NCI-H2081 (cell line): ENCODE measurements at places on chromosomes 4 and X.

- DNase-seq, result no peak
These were observed 36.2 kb downstream of the RGS12 start for GRCh38 chr4:3328814-3329663.

DNA sequence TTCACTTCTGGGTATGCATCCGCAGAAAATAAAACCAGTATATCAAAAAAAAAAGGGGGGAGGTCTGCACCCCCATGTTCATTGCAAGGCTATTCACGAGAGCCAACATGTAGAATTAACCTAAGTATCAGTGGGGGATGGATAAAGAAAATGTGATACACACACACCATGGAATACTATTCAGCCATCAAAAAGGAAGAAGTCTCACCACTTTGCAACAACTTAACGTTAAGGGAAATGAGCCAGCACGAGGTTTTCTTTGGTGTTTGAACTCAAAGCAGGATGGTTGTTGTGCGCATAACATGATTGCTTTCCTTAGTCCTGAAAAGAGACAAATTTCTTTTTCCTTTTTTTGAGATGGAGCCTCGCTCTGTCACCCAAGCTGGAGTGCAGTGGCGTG, 222.7 kb downstream of the SHOX start:
- DNase-seq, result no peak

DNA sequence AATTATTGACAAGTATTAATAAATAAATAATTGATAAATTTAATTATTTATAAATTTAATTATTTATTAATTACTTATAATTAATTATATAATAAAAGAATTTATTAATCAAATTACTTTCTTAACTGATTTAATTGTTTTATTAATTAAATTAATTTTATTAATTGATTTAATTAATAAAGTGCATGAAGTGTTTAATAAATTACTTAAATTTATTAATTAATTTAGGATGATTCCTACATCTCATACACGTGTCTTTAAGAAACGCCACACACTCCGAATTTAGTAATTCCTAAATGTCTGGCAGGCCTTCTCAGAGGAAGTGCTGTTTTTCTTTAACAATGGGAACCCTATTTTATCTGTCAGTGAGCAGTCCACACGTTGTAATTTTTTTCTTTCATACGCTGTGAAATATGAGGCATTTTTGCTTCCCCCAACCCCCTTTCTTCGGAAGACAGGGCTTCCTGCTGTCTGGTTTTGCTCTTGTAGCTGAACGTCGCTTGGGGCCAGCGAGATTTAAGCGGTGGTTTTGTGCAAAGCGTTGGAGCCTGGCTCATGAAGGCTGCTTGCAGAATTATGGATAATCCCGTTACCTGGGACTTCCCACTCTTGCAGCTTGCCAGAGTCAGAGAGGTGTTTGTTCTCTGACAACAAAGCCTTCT, 46.8 kb downstream of the CRLF2 start:
- DNase-seq, result no peak

GRCh38 chr4:4269856-4270255, 20.1 kb downstream of the LYAR start:
- DNase-seq, result no peak

GRCh38 chr4:122890147-122890795, 32.1 kb downstream of the NUDT6 start:
- no peak for DNase-seq

DNA sequence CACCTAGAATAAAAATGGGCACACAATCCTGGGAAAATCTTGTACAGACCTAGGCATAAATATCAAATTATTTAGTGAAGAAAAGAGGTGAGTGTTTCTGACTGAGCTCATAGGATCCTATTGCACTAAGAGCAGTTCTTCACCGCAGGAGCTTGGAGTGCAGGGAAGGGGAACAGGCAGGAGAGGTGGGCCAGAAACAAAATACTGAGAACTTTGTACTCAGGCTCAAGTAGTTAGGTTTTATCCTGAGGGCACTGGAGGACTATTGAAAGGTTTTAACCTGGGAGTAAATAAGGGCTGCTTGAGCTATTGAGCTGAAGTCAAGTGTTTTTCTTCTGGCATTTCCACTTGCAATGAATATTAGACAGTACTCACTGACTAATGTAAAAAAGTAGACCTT, 12.2 kb downstream of the EPHA5 start:
- no peak for DNase-seq

DNA sequence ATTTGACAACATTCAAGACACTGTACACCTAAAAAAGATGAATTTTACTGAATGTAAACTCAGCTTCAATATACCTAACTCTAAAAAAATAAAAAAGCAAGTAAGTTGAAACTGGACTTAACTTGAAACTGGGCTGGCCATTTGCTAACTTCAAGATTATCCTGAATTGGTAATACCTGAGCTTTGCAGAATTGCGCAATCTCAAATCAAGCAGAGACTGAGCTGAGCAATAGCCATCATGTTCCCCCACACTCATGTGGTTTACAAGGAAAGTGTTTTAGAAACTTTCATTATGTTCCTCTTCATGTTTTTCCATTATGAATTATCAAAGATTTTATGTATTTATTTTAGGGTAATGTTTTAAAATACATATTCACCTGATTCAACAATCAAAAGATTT, 38.7 kb downstream of the ANXA5 start:
- no peak for DNase-seq

DNA sequence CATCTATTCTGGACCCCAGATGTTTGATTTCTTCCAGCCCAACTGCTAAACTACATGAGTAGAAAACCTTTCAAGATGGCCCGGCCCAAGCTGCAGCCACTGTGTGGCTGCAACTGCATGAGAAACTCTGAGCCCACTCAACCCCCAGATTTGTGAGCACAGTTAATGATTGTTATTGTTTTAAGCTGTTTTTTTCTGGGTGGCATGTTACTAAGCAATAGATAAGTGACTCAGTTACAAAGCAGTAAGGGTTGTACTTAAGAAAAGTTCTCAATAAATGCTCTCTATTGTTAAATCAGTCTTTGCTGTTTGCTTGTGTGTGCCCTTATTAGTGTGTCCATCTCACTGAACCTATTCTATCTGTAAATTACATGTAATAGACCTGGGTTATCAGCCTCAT, 51.8 kb downstream of the GC start:
- no peak for DNase-seq

- DNase-seq, result no peak
These were observed 106.0 kb upstream of the NAP1L5 start for GRCh38 chr4:88803600-88804096.

DNA sequence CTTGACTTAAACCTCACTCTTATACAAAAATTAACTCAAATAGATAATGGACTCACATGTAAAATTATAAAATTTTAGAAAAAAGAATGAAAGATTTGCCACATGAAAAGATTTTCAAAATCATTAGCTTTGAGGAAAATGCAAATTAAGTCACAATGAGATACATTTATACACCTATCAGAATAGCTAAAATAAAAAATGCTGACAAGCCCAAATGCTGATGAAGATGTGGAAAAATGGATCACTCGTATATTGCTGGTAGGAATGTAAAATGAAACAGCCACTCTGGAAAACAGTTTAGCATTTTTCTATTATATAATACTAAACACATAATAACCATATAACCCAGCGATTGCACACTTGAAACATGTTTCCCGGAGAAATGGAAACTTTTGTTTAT, 316.2 kb downstream of the ANKRD50 start:
- DNase-seq, result no peak

DNA sequence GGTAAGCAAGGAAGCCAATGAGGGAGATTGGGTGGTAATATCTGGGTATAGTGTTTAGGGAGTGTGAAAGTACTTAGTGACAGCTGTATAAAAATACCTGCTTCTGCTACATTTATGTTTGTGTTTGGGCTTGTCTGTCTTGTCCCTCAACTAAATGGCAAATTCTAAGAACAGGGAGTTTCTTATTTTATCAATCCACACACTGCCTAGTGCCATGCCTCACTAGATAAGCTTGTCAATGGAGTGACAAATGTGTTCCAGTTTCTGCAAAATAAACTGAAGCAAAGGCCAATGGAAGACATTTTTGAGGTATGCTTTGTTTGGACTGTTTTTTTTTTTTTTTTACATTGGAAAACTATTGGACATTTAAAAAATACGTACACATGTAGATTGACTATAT, 418.0 kb downstream of the SH2D1A start:
- DNase-seq, result no peak

DNA sequence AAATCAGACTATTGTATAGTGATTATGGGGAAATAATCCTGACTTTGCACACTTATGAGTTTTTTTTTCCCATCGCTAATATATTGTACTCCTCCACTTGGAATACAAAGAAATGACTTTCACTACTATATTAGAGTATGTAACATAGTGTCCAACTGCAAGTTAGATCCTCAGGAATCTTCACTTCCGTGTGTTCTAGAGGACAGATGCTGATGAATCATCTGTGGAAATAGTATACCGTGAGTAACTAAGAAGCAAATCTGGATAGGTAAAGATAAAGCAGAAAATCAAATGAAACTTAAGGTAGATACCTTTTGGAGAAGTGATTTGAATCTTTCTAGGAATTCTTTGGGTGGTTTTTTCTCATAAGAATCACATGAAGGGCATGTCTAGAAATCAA, 8.3 kb downstream of the IL21 start:
- DNase-seq, result no peak

DNA sequence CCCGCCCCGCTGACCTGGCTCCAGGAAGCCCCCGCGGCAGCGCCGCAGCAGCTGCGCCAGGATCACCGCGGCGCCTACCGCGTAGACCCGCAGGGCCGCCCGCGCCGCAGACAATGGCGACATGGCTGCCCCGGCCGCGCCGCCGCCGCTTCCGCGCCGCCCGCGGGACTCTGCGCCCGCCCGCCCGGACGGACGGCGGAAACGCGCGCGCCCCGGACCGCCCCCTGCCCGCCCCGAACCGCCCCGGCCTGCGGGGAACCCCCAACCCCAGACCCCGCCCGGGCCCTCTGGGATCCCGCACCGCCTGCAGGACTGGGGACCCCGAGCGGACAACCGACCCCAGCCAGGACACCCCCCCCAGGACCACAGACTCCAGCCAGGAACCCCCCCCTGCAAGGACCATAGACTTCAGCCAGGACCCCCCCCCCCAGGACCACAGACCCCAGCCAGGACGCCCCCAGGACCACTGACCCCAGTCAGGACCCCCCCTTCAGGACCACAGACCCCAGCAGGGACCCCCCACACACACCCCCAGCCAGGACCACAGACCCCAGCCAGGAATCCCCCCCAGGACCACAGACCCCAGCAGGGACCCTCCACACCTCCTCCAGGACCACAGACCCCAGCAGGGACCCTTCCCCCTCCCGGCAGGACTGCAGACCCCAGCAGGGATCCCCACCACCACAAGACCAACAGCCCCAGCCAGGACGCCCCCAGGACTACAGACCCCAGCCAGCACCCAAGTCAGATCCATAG, at the start of the genes DHRSX and ZBED1:
DHRSX (minus strand) TSS at position 174 of the 756 bp plus-strand sequence; CDS start at position 123, 51 bp downstream.
ZBED1 (minus strand) TSS at position 174 of the 756 bp plus-strand sequence. CDS start 10,257 bp downstream, outside the sequence.
- no peak for DNase-seq

- DNase-seq, result no peak
These were observed 204.0 kb downstream of the CHIC1 start for GRCh38 chrX:73767017-73767416.

- no peak for DNase-seq
These were observed 52.4 kb upstream of the C4orf54 start for GRCh38 chr4:99710020-99710419.

- no peak for DNase-seq
These were observed 3.8 kb upstream of the MMGT1 start for GRCh38 chrX:135977611-135978010.

GRCh38 chr4:5467111-5467510, 241.2 kb downstream of the EVC2 start:
- no peak for DNase-seq

- DNase-seq, result no peak
These were observed 16.2 kb upstream of the LAMP2 start for GRCh38 chrX:120485315-120485637.

DNA sequence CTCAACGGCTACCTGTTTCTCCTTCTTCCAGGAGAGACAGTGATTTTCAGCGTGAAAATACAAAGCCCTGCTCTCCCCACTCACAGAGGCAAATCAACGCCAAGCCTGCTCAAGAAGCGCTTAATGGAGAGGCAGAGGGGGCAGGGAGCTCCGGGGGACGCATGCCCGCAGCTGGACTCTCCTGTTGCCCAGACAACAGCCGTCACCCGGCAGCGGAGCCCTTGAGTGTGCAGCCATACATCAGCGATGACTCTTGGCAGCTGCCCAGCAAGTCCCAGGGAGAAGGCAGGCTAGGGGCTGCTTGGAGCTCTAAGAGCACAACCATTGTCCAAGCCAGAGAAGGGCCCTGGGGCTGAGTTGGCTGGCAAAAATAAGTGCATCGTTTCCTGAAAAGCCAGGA, 71.0 kb upstream of the AFAP1 start:
- DNase-seq, result peak; percentile 98

DNA sequence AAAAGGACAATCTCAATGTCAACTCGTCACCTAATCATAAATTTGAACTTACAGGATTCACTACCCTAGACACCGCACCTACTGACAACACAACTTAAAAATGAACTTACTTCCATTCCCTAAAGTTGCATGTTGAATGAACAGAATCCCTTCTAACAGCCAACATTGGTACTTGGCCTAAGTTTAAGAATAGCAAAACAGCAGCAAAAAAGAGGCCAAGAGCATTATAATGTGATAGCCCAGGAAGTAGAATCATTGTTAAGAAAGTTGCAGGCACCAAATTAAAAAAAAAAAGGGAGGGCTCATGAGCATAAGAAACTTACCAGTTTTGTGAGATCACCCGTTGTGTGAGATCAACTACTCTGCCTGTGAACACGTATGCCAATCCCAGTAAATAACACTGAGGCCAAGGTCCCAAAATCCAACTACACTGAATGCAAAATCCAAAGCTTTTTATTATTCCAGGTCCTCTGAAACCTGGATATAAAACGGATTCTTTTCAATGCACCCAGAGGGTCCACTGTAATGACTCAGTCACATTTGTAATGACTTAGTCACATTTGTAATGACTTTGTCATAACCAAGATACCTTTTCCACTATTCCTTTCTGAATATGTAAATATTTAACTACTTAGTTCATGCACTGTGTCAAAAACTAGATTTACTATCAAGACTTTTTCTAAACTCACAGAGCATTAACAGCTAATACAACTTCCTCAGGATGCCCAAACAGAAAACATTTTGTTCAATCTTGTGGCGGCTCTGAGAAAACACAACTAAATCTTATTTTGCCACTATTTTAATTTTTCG, 6.8 kb downstream of the HNRNPDL start:
- DNase-seq, result no peak

GRCh38 chr4:5127556-5127955, 76.3 kb downstream of the STK32B start:
- DNase-seq, result no peak

DNA sequence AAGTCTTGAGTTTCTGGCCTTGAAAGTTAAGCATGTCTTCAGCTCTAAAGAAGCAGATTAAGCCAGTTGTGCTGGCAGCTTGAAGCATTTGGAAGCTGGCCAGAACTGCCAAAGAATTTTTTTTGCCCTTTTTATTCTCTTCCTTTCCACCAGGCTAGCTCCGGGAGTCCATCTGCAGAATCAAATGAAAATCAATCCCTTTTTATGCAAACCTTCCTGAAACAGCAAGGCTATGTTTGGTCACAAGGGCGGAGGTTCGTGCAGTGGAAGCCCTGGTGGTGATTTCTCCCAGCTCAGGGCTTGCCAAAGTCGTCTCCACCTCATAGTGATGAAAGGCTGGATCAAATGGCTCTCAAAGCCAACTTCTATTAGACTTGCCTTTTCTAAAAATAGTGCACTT, 21.6 kb upstream of the C4orf54 start:
- peak; percentile 53 for DNase-seq
